ENCODE measurements at places on chromosomes 11 and 22.

GRCh38 chr11:76161261-76161961 is 44.9 kb downstream of the WNT11 start:
- ATAC-seq, result no peak

DNA sequence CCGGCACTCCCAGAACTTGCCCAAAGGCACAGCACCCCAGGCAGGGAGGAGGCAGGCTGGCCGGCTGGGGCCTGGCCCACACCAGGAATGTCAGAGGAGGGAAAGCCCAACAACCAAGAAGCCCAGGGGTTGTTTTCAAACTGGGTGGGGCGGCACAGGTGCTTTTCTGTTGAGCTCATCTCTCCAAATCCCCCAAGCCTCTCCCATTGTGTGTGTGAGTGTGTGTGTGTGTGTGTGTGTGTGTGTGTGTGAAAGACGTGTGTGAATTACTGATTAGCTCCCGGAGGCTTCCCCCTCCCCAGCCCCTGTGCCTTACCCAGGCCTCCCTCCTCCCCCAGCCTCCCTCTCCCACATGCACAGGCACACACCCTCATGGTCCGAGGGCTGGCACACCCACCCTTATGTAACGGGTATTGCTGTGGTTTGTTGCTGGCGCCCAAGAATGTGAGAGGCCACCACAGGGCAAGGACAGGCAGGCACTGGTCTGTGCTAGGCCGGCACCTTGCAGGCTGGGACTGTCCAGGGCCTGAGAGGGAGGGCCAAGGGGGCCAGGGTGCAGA is 15.9 kb downstream of the TRIM29 start:
- no peak for ATAC-seq

GRCh38 chr11:117989351-117990102 is 3.3 kb downstream of the IL10RA start:
- no peak for ATAC-seq

DNA sequence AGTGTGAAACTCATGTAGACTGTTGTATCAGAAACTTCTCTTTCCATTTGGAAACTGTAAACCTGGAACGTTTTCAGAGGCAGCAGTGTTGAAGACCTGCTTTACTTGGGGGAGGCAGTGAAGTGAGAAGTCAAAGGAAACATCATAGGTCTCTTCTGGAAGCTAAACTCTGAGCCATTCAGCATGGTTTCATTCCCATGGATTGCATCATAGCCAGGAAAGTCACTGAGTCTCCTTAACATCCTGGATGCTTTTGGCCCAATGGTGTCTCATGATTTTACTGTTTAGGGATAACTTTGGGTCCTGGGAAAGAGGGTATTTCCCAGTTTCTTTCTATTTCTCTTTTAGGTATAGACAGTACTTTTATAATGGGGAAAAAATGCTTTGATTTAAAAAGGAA is 153.2 kb upstream of the E2F8 start:
- no peak for ATAC-seq

GRCh38 chr11:1876361-1877063 is 15.2 kb downstream of the PRR33 start:
- no peak for ATAC-seq

GRCh38 chr11:117410238-117410637 is 82.6 kb downstream of the CEP164 start:
- no peak for ATAC-seq

DNA sequence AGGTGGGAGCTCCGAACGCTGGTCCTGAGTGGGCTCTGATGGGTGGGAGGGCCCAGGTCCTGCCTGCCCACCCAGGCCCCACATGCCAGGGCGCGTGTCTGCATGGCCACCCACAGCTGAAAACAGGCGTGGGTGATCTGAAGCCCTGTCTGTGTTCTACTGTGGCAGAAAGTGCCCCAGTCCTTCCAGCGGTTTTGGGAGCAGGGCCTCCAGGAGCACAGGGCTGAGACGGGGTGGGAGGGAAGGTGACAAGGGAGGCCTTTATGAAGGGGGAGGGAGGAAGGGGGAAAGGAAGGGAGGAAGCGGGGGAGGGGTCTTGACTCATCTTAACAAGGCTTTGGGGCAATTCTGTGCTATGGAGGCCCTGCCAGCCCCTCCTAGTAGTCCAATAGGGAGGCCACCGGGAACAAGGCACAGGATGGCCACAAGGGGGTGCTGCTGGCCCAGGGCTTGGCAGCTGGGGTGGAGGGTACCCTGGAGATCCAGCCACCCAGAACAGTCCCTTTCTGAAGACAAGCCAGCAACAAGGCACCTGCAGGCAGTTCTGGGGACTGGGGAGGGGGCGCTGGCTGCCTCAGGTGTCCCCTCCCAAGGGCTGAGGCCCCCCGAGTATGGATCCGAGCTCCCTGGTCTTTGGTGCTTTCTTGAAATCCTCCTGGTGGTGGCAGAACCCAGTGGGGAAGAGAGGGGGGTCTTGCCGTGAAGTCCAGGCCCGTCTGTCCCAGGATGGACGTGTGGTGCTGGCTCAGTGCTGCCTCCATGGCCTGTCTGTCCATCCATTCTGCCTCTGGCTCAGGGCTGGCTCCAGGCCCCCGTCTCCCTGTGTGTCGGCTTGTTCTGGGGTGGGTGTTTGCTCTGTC is 6.3 kb upstream of the FADS3 start:
- peak; percentile 71 for ATAC-seq

- ATAC-seq, result no peak
Measured at GRCh38 chr22:43852573-43853327, 9.6 kb downstream of the SULT4A1 start.

GRCh38 chr22:16973591-16974297 is 34.3 kb downstream of the GAB4 start:
- ATAC-seq, result no peak

GRCh38 chr11:69431893-69432738 is 49.3 kb upstream of the LINC01488 start:
- no peak for ATAC-seq
